ENCODE measurements at places on chromosomes 6 and 20. TPM values are rescaled to one million over a fixed set of nuclear protein-coding genes. Genes with fewer than 3 reads are reported as not detected.

- DNase-seq = no peak
Observed at GRCh38 chr6:41637194-41638001, 870 bp upstream of the MDFI start.

GRCh38 chr20:64051561-64052325, 2.3 kb upstream of the SOX18 start:
- peak; percentile 91 for DNase-seq

GRCh38 chr6:25122001-25122400, 157.2 kb upstream of the CARMIL1 start:
- DNase-seq = no peak

DNA sequence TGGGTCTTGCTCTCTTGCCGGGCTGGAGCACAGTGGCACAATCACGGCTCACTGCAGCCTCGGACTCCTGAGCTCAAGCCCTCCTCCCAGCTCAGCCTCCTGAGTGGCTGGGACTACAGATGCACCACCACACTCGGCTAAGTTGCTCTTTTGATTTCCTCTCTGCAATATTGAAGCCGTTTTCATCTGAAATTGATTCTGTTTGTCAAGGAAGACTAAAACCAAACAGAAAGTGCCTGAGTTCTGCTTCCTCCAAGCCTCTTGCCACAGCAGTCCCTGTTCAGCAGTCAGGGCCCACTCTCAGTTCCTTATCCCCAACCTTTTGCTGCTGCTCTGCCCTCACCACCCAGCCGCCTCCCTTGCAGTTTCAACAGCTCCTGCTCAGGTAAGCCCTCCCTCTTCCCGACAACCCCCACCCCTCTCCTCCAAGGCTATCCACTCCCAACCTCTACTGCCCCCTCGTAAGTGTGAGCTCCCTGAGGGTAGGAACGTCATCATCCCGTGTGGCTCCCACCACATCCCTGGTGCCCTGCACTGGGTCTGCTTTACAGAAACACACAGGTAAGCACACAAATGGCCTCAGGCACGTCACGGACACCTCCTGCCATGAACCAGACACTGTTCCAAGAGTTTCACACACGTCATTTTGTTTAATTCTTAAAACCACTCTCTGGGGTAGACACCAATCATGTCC, 70.7 kb upstream of the TAB2 start:
- peak; percentile 31 for DNase-seq

DNA sequence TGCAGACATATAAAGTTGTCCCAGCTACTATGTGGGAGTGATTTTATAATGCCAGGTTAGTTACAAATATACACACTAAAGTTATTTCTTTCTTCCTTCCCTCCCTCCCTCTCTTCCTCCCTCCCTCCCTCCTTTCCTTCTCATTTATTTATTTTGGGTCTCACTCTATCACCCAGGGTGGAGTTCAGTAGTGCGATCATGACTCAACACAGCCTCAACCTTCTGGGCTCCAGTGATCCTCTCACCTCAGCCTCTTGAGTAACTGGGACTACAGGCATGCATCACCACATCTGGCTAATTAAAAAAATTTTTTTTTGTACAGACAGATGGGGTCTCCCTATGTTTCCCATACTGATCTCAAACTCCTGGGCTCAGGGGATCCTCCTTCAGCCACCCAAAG, 59.2 kb downstream of the PHF20 start:
- DNase-seq = no peak

- no peak for DNase-seq
Observed at GRCh38 chr6:158780988-158781691, 38.0 kb downstream of the EZR start.

DNA sequence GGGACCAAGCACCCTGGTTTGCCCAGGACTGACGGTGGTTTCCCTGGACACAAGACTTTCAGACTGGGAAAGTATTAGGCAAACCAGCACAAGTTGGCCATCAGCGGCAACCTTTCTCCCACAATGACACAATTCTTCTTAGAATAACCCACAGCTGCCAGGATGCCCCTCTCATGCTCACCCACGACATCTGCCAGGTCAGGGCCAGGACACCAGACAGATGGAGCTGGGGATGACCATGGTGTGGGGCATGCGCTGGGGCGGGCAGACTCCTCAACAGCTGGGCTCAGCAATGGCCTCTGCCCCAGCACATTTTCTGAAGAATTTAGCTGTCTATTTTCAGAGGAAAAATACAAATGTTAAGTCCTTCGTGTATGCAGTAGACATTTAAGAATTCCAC, 226.4 kb downstream of the FNDC1 start:
- DNase-seq = no peak

GRCh38 chr20:8077137-8077466, 55.0 kb upstream of the PLCB1 start:
- DNase-seq = no peak

- no peak for DNase-seq
Observed at GRCh38 chr6:34055223-34055933, 90.5 kb downstream of the GRM4 start.

DNA sequence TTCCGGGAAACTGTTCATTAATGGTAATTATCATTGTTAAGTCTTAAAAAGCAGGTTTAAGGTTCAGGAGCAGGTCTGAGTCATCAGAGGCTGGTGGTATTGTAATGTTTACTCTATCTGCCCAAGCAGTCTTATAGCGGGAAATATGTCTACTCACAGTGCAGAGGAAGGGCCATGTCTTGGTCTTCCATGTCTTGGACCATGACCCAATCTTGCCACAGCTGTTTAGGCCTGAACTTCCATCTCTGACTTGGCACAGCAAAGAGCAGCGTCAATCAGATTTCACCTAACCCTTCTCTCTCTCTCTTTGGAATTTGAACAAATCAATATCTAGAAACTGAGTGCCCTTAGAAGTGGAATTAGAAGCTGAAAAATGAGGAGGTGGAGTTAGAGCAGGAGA, 25.8 kb downstream of the SLC2A12 start:
- DNase-seq = no peak

- DNase-seq = peak; percentile 64
Observed at GRCh38 chr20:25273541-25274358, 25.9 kb downstream of the PYGB start.

DNA sequence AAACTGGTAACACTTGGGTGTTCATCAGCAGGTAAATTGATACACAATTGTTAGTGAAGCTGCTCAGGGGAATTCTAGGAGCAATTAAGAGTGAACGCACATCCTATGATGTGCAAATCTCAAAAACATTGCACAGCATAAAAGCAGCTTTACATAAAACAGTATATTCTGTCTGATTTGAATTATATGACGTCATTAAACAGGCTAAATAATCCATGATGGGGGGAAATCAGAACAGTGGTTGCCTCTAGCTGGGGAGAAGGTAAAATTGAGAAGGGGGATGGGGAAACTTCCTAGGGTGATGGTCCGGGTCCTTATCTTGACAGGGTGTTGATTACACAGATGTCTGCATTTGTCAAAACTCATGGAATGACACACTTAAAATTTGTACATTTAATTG, 17.3 kb upstream of the THBD start:
- DNase-seq = no peak

- no peak for DNase-seq
Observed at GRCh38 chr6:42217157-42217518, 523 bp downstream of the MRPS10 start.

DNA sequence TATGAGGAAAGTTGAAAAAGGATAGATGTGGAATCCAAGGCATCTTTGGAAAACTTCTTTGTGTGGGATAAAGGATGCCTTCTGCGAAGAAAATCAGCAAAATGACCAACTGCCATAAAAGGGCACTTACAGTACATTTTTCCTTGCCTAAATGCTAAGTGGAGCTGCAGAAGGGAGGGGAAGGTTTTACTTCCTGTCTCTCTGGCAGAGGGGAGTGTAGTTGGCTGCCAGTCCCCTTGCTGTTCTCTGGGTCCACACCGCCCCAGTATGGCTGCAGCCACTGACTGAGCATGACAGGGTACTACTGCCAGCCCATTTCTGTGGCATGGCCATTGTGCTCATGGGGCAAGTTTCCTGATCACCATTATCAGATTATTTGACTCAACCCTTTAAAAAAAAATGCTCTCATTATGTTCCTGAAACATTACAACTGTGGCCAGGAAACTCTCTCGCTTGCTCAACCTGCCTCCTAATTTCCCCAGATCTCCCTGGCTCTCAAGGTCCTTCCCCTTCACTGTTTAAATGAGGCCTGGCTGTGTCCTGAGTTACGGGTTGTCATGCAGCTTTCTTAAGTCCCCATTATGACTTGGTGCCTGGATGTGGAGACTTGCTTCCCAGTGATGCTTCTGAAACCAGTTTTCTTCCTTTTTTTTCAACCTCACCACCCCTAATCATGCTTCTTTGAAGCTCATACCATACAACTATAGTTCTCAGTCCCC, 34.5 kb upstream of the FAM184A start:
- DNase-seq = no peak

GRCh38 chr6:156866220-156867015, 89.2 kb downstream of the ARID1B start:
- DNase-seq = no peak

Gene CLVS2
- total RNA-seq = not detected

Gene HLA-G
- total RNA-seq = 0.62 TPM

Gene NQO2
- 37.9 TPM for total RNA-seq

Gene STMND1
- total RNA-seq = not detected

Gene GPR63
- total RNA-seq = 1.8 TPM

Gene MCHR2
- not detected for total RNA-seq

Gene APCDD1L
- 1.4 TPM for total RNA-seq

Gene TBC1D22B
- total RNA-seq = 9.1 TPM

All from cardiac septum (tissue), 1 donor.